ENCODE measurements at places on chromosomes 2 and 18. TPM values are rescaled to one million over a fixed set of nuclear protein-coding genes. Genes with fewer than 3 reads are reported as not detected.

- H3K4me3 ChIP-seq = no peak overlapping the region
- no peaks in the 10 kb centered on the region for H3K4me1 ChIP-seq
These were observed 10.4 kb downstream of the CNDP2 start for GRCh38 chr18:74506448-74507084.

Gene C1QL2
- not detected for total RNA-seq

DNA sequence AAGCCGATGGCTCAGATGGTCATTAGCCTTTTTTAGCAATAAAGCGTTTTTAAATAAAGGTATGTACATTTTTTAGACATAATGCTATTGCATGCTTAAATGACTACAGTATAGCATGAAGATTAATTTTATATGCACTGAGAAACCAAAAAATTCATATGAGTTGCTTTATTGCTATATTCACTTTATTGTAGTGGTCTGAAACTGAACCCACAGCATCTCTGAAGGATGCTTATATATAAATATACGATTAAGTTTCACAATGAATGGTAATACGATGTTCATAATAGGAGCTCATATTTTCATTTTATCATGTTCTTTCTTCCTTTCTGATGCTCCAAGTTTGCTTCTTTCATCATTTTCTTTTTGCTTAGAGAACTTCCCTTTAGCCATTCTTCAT is 132.8 kb downstream of the DNAH6 start:
- no peak overlapping the region for H3K4me3 ChIP-seq
- no peaks in the 10 kb centered on the region for H3K36me3 ChIP-seq
- no peak overlapping the region for H3K27ac ChIP-seq
- no peaks in the 10 kb centered on the region for H3K4me1 ChIP-seq

- H3K27ac ChIP-seq = no peak overlapping the region
- H3K4me3 ChIP-seq = no peak overlapping the region
- H3K36me3 ChIP-seq = no peaks in the 10 kb centered on the region
- H3K27me3 ChIP-seq = no peaks in the 10 kb centered on the region
- H3K4me1 ChIP-seq = no peaks in the 10 kb centered on the region
These were observed 229.7 kb downstream of the EIPR1 start for GRCh38 chr2:3147651-3148530.

GRCh38 chr2:55781542-55781941 is 87.9 kb upstream of the PNPT1 start:
- DNase-seq = no peak
- no peak overlapping the region for H3K4me3 ChIP-seq
- H3K27ac ChIP-seq = no peak overlapping the region
- H3K27me3 ChIP-seq = no peaks in the 10 kb centered on the region
- no peaks in the 10 kb centered on the region for H3K4me1 ChIP-seq

Gene CLEC4F
- not detected for total RNA-seq

Gene PIEZO2
- total RNA-seq = 6.6 TPM

DNA sequence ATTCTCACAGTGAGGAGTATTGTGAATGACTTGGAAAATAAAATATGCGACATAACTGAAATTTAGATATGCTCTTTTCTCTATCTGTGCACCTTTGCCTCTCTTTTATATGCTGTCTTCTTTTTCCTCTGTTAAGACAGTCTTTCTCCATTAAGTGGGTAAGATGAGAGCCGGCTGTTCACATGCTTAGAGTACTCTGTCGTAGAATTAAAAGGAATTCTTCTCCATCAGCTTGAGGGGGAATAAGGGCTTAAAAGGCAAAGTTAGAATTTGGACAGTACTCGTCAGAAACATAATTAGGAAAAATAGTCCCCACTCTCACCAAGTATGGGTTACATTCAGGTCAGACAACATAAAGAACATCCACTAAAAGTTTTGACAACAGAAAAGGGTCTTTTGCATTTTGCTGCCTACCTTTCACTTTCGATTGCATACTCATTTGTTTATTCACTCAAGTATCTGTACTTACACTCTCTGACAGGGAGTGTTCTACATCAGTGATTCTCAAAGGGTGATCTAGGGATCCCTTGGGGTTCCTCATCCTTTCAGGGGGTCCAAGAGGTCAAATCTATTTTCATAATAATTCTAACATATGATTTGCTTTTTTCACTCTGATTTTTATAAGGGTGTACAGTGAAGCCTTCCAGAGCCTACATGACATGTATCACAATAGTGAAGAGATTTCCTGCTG is 48.0 kb downstream of the ARHGAP15 start:
- H3K27ac ChIP-seq = no peak overlapping the region
- H3K4me1 ChIP-seq = no peaks in the 10 kb centered on the region
- H3K4me3 ChIP-seq = peak overlapping the region; percentile 12
- H3K27me3 ChIP-seq = no peaks in the 10 kb centered on the region
- H3K36me3 ChIP-seq = no peaks in the 10 kb centered on the region
- peak; percentile 39 for DNase-seq

DNA sequence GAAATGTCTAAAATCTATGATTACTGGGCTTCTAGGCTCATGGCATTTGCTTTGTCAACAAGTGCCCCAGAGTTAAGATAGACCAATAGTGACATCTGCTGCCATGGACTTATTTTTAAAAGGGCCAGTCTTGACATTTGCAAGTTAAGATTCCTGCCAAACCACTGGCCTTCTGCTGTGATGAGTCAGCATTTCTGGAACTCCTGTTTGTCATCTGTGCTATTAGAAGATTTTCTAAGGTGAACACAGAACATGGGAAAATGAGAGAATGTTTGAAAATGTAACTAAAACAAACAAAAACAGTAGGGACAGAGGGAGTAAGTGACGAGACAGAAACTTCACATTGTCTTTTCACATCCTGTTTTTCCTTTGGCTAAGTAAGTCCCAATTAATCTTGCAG is 93.7 kb upstream of the WDR75 start:
- H3K27ac ChIP-seq = peak overlapping the region; percentile 76
- no peak overlapping the region for H3K4me3 ChIP-seq
- peaks cover 7% of the 10 kb centered on the region for H3K4me1 ChIP-seq
- peak; percentile 98 for DNase-seq
- no peaks in the 10 kb centered on the region for H3K27me3 ChIP-seq

Gene TAF4B
- 2.6 TPM for total RNA-seq

Gene GPAT2
- total RNA-seq = 3.9 TPM

- H3K4me1 ChIP-seq = peaks cover 2% of the 10 kb centered on the region
- no peak overlapping the region for H3K27ac ChIP-seq
- H3K36me3 ChIP-seq = no peaks in the 10 kb centered on the region
- no peaks in the 10 kb centered on the region for H3K27me3 ChIP-seq
- DNase-seq = no peak
These were observed 494.4 kb downstream of the TMX3 start for GRCh38 chr18:68220458-68220857.

DNA sequence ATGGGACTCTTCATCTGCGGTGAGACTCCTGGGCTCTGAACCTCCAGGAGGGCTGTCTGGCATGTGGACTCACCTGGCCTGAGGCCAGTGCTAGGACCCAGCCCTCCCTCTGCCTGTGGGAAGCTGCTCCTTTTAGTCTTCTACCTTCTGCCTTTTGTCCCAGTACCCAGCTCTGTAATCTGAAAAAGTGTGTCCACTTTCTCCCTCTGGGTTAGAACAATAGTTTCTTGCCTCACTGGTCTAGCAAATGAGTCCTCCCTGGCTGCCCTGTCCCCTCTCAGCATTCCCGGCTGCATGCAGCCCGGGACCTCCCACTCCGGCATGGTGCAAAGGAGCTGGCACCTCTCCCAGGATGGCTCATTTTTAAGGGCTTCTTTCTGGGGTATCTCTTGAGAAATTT is 25.9 kb downstream of the GKN2 start:
- H3K27ac ChIP-seq = no peak overlapping the region
- no peaks in the 10 kb centered on the region for H3K4me1 ChIP-seq
- peaks cover 12% of the 10 kb centered on the region for H3K27me3 ChIP-seq
- H3K4me3 ChIP-seq = no peak overlapping the region
- H3K36me3 ChIP-seq = no peaks in the 10 kb centered on the region

Gene SLC23A3
- total RNA-seq = 1.8 TPM

Gene MYL1
- total RNA-seq = not detected

Gene RNF152
- total RNA-seq = 24.4 TPM

DNA sequence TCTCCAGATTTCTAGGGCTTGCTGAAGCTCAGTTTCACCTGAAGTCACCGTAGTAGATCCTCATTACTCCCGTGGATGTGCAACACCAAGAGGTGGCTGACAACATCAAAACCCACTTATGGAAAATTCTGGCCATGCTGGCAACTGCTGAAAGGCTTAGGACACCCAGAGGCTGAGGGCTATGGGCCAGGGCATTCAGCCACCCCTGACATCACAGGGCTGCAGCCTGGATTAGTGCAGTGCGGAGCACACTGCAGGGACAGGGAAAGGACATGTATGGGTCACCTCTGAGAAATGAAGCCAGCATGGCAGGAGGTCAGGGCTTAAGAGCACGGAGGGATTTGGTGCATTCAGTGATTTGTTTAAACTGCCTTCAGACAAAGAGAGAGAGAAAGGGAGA is 300.6 kb downstream of the TDRD15 start:
- H3K27ac ChIP-seq = no peak overlapping the region
- no peak for DNase-seq
- no peaks in the 10 kb centered on the region for H3K27me3 ChIP-seq
- no peaks in the 10 kb centered on the region for H3K36me3 ChIP-seq
- no peak overlapping the region for H3K4me3 ChIP-seq

GRCh38 chr2:23901966-23902846 is 24.7 kb downstream of the ATAD2B start:
- no peak overlapping the region for H3K4me3 ChIP-seq
- peaks cover 5% of the 10 kb centered on the region for H3K4me1 ChIP-seq
- no peaks in the 10 kb centered on the region for H3K27me3 ChIP-seq
- no peaks in the 10 kb centered on the region for H3K36me3 ChIP-seq

Gene LRRFIP1
- total RNA-seq = 58.1 TPM

DNA sequence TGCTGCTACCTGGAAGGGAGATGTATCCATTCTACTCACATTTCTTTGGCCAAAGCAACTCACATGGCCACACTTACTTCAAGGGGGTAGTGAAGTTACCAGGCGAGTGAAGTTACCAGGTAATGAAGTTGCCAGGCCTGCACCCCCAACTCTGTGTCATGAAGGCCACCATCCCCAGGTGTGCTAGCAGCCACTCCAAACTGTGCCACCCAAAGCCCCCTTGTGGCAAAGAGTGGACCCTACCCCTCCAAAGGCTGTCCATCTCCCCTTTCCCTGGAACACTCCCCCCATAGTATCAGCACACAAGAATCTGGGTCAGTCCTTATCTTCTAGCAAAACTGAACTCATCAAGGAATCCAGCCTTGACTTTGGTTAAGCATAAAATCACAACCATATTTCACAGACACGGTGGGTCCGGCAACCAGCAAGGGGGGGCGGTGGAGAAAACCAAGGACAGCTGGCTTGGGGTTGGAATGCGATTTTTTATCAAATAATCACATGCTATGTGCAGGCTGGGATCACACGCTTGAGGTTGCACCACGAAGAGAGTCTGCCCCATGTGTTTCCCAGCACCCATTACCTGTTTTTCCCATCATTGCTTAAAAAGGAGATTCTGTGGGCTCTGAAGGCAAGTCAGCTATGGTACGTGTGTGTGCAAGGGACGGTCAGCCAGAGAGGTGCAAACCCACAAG is 60.9 kb downstream of the ZFP36L2 start:
- peak; percentile 32 for DNase-seq
- H3K27ac ChIP-seq = no peak overlapping the region
- no peaks in the 10 kb centered on the region for H3K36me3 ChIP-seq
- no peak overlapping the region for H3K4me3 ChIP-seq
- H3K4me1 ChIP-seq = peaks cover 5% of the 10 kb centered on the region

DNA sequence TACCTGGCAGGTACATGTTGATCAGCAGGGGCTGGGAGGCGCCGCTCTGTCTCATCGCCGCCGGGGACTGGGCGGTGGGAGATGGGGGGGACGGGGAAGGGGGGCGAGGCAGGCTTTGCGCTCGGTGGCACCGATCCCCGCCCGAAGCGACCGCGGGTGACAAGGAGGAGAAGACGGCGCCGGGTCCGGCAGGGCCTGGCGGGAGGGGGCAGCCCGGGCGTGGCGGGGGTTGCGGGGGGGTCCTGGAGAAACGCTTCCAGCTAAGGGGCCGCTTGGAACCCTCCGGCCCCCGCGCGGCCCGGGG is at the start of gene FEV:
Gene FEV (minus strand): TSS at position 164 of the 304 bp plus-strand sequence. CDS start 109 bp downstream, at position 55.
- no peak for DNase-seq
- H3K4me1 ChIP-seq = no peaks in the 10 kb centered on the region
- no peak within 1 kb of the TSS for H3K27ac ChIP-seq
- no peak within 1 kb of the TSS for H3K4me3 ChIP-seq
- H3K27me3 ChIP-seq = peaks cover 71% of the 10 kb centered on the region

Gene FEV
- total RNA-seq = not detected

- peaks cover 4% of the 10 kb centered on the region for H3K4me1 ChIP-seq
- H3K4me3 ChIP-seq = no peak overlapping the region
- peaks cover 13% of the 10 kb centered on the region for H3K36me3 ChIP-seq
- DNase-seq = peak; percentile 92
- H3K27me3 ChIP-seq = no peaks in the 10 kb centered on the region
These were observed 113.0 kb downstream of the CRIM1 start for GRCh38 chr2:36468463-36469105.

Gene ERFE
- 1.5 TPM for total RNA-seq

- no peak overlapping the region for H3K4me3 ChIP-seq
- no peak overlapping the region for H3K27ac ChIP-seq
- DNase-seq = no peak
- no peaks in the 10 kb centered on the region for H3K27me3 ChIP-seq
These were observed 172.7 kb downstream of the SOCS6 start for GRCh38 chr18:70461323-70462077.

Gene CRACDL
- total RNA-seq = not detected

DNA sequence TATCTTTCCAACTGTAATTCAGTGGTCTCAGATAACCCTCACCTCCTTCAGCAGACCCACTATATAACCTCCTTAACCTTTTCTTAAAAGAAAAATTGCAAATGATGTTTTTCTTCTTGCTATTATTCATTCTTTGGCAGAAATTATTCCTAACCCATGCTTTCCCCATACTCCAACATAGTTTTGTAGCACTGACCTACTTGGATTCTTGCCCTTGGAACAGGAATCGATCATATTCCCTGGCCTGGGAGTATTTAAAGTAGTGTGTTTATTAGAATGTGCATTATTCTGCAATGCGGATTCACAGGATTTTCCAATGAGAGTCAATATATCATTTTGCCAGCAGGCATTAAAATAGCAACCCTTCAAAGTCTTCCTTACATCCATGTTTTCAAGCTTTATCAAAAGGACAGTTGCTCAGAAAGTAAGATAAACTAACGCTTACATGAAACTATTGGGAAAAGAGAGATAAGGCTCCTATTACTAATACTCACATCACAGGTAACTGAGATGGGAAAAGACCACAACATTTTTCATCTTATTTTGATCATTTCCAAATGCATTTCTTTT is 37.4 kb downstream of the CHN1 start:
- H3K27ac ChIP-seq = no peak overlapping the region
- no peak overlapping the region for H3K4me3 ChIP-seq
- peaks cover 11% of the 10 kb centered on the region for H3K4me1 ChIP-seq
- H3K27me3 ChIP-seq = no peaks in the 10 kb centered on the region
- peak; percentile 67 for DNase-seq

Gene MSTN
- 0.26 TPM for total RNA-seq

- peak overlapping the region; percentile 85 for H3K4me3 ChIP-seq
- H3K27me3 ChIP-seq = no peaks in the 10 kb centered on the region
- peaks cover 15% of the 10 kb centered on the region for H3K4me1 ChIP-seq
- peak; percentile 48 for DNase-seq
- H3K27ac ChIP-seq = peak overlapping the region; percentile 89
- peaks cover under 1% of the 10 kb centered on the region for H3K36me3 ChIP-seq
These were observed 2.3 kb downstream of the SFXN5 start for GRCh38 chr2:73069041-73069854.

- H3K27me3 ChIP-seq = no peaks in the 10 kb centered on the region
- no peak for DNase-seq
- no peak overlapping the region for H3K27ac ChIP-seq
- H3K36me3 ChIP-seq = no peaks in the 10 kb centered on the region
- no peaks in the 10 kb centered on the region for H3K4me1 ChIP-seq
- H3K4me3 ChIP-seq = no peak overlapping the region
These were observed 195.8 kb upstream of the RBMS1 start for GRCh38 chr2:160689441-160689840.

Gene DAW1
- total RNA-seq = not detected

All from fibroblast of lung (primary cell).